SK-MEL-5 (cell line): ENCODE measurements at places on chromosomes 7 and 10. TPM values are rescaled to one million over a fixed set of nuclear protein-coding genes. Genes with fewer than 3 reads are reported as not detected.
A peak's percentile ranks its signal among the peaks of the same experiment; 100 is the strongest.

Gene CDK1
- 65.5 and 65.6 TPM in 2 replicates for total RNA-seq

Gene FAM107B
- 12.6 and 15.8 TPM in 2 replicates for total RNA-seq

Gene HEPACAM2
- 0.05 TPM in 1 of 2 replicates, not detected in the other for total RNA-seq

Gene PHKG1
- total RNA-seq: 0.67 and 1.9 TPM in 2 replicates

Gene ARID5B
- 17.1 and 17.5 TPM in 2 replicates for total RNA-seq

Gene FXYD4
- not detected in 2 replicates for total RNA-seq

Gene CPN1
- total RNA-seq: 69.4 and 74.7 TPM in 2 replicates

Gene LGI1
- total RNA-seq: not detected in 2 replicates

Gene AFAP1L2
- total RNA-seq: 0.37 and 1.0 TPM in 2 replicates

Gene OPN4
- total RNA-seq: not detected in 2 replicates

Gene ECHS1
- total RNA-seq: 80.6 and 90.4 TPM in 2 replicates

DNA sequence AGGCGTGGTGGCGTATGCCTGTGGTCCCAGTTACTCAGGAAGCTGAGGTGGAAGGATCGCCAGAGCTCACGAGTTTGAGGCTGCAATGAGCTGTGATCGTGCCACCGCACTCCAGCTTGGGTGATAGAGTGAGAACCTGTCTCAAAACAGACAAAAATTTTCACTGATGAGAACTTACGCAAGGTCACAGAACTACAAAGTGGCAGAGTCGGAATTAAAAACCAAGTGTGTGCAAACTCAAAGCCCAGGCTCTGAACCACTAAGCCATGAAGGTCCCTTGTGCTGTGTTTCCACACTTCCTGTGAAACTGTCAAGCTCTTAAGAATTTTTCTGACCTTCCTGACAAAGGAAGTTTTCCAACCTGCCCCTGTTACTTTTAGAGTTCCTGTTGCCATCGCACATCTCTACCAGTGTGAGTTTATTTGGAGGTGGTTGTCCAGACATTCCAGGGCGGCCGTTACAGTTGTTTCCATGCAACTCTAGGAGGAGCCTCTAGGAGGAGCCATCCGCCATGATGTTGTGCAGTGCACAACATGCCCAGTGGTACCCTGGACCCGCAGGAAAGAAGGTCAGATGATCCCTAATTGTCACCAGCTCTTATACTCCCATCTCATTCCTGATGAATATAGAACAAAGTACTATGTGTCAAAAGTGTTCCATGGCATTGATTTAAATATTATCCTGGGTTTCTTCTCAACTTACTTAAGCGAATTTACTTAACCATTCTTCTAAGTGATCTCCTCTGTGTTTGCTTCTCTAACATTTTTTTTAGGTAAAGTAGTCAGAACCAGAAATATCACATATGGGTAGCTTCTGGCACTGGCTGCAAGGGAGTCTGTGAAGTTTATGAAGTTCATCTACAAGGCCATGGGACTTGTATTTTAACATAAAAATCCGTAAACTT lies 49.0 kb upstream of the LYZL1 start:
- DNase-seq: peak; percentile 60

- no peak for DNase-seq
These were observed 226.6 kb downstream of the ARHGAP12 start for GRCh38 chr10:31702005-31702404.

DNA sequence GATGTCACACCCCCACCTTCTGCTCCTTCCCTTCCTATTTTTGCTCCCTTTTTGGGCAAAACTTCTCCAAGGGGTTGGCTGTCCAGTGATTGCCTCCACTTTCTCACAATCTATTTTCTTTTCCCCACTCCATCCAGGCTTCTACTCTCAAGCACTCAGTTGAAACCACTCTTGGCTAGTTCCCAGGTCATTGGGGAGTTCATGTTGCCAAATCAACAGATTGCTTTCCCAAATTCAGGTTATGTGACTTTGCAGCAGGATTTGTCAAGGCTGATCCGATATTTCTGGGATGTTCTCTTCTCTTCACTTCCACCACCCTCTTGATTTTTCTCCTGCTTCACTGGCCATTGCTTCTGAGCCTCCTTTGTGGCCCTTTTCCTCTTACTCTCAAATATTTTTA lies 258.7 kb upstream of the SLC26A5 start:
- no peak for DNase-seq

DNA sequence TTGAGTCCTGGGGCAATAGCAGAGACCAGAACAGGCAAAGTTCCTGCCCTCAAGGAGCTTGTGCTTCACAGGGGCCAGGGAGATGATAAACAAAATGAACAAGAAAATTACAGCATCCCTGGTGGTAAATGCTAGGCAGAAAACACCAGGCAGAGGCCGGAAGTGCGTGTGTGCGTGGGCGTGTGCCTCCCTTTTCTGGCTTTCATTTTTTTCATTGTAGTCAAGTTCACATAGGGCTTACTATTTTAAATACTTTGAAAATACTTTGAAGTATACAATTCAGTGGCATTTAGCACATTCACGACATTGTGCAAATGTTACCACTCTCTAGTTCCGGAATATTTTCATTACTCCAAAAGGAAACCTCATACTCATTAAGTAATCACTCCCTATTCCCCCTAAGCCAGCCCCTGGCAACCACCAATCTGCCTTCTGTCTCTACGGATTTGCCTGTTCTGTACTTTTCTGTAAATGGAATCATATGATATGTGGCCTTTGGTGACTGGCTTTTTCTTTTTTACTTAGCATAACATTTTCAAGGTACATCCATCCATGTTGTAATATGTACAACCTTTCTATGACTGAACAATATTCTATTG lies 88.1 kb upstream of the PDCD4 start:
- DNase-seq: no peak

DNA sequence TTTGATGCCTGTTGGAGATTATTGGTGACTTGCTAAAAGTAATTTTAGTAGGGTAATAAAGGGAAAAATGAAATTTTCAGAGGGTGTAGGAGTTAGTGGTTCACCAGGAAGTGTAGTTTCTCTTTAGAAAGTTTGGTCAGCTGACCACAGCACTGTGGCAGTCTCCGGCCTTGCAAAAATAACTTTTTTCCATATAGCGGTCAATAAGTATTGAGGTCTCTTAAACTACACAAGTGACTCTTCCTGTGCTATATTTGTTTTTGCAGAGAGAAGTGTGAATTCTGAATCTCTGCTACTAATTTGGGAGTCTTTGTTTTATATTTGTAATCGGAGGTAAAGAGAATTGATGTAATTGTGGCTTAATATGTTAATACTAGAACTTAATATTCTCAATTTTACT lies 24.3 kb downstream of the PTPN12 start:
- no peak for DNase-seq

DNA sequence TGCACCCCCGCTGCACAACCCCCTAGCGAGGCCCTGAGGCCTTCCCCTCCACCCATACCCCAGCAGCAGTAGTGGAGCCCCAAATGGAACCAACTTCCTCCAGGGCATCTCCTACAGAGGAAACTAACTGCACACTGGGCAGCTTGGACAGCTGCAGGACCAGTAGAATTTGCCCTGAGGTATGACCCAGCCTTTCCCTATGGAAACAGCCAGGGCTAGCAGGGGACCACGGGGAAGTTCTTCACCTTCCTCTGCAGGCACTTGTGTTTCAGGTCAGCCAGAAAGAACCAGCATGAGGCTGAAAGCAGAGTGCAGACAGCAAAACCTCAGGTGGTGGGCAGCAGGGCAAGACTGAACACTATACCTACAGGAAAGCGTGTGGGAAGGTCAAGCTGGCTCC lies 5.7 kb upstream of the EEPD1 start:
- DNase-seq: no peak

DNA sequence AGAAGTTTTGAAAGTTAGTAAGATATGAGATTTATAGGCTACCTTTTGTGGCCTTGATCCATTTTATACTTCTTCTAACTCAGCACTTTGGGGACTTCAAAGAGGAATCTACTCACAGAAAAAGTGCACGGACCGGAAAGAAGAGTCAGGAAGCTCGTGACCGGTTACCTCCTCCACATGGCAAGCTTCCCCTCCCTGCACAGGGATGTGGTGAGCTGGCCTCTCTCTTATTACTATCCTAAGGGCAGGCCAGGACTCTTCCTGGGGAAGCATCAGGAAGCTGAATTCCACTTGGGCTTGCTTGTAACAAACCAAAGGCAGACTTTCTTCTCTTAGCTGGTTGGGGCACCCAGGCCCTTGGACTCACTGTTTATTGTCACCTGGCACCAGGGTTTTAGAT lies 170.8 kb upstream of the GLI3 start:
- DNase-seq: peak; percentile 49

DNA sequence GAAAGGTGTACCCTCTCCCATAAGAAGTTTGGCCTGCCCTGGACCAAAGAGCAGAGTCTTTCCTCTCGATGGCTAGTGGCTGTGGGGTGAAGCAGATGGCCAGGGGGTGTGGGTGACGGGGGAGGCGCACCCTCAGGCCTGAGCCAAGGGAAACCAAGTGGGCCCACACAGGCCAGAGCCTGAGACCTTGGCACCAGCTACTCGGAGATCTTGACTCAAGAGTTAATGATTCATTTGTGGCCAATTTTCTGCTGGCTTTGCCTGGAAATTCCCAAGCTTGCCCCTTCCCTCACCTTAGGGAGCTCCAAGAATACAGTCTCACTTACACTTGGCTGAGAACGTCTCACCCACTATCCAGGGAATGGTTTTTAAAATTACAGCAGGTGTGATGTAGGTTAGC lies 42.7 kb downstream of the ZMIZ1 start:
- DNase-seq: no peak

DNA sequence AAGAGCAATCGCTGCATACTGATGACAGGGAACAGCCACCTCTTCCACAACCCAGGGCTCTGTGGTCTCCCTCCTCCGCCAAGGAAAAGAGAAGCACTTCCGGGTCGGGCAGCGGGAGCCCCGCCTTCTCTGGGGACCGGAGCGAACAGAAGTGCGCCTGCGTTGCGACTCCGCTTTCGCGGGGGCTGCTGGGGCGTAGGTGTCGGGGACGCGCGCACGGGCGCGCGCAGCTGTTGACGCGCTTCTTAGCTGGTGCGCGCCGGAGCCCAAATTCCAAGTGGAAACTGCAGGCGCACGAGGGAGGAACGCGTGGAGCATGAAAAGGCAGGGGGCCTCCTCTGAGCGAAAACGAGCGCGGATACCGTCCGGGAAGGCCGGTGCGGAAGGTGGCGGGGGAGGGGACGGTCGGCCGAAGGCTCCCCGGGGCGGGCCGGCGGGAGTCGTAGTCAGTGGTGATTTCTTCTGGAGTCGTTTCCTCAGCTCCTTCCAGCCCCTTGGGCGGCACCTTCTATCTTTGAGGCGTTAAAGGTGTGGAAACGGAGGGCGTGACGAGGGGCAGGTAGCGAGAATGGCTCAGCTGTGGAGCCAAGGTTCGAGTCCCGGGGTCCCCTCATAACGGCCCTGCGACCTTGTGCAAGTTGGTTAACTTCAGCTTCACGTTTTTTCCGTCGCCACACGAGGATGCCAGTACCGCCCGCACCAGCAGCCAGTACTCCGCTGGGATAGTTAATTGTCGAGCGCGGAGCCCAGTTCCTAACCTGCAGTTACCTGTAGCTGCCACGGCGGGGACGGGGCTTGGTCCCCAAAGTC lies at the start of the genes COX15 and CUTC:
Gene COX15 (minus strand): TSS at position 95 of the 810 bp plus-strand sequence. CDS start 78 bp downstream, at position 17.
Gene CUTC (plus strand): TSS at position 202 of the 810 bp plus-strand sequence. CDS start 115 bp downstream, at position 317.
- DNase-seq: peak; percentile 95

GRCh38 chr7:89104748-89105685 lies 309.5 kb upstream of the TEX47 start:
- no peak for DNase-seq

DNA sequence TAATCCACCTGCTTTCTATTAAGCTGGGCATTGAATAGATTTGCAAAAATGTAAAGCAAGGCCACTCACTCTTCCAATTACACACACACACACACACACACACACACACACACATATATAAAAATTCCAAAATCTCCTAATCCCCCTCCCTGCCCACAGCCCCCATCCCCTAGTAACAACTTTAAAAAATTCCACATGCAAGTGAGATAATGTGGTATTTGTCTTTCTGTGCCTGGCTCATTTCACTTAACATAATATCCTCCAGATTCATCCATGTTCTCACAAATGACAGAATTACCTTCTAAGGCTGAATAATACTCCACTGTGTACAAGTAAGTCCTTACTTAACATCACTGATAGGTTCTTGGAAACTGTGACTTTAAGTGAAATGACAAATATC lies 24.2 kb downstream of the SH2D4B start:
- DNase-seq: no peak

DNA sequence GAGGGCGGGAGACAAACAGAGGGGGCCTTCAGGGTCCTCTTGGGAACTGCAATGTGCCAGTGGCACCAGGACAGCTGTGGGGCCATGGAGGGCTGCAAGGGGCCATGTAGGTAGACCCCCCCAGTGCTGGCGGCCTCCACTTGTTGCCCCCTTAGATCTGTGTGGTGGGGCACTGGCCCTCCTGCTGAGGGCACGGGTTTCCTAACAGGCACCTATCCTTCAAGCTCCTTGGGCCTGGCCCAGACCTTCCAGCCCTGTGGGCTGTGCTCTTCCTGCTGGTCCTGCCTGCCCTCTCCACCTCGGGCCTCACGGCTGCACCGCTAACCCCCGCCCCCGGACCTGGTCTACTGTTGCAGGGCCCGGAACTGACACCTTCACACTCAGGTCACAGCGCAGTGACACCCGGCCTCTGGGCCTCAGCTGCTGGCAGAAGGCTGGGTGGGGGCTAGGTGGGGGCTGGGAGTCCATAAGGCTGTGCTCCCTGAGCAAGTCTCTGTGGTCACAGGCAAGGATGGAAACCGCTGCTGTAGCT lies 12.6 kb downstream of the RASGEF1A start:
- no peak for DNase-seq

DNA sequence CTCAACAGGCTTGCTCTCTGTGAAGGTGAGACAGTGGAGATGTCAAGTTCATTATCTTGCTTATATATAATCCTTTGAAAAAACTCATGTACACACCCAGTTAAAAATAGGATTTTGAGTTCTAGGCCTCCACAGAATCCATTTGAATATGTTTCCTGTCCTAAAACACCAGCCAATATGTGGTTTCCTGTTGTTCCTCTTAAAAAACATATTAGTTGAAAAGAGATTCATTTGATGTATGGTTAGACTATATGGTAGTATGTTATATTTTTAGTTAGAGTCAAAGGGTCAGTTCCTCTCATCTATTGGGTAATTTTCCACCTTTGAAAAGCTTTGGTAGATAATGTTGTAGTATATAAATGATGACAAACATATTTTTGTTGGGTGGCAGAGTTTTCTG lies 16.0 kb downstream of the PPP1R9A start:
- DNase-seq: no peak

DNA sequence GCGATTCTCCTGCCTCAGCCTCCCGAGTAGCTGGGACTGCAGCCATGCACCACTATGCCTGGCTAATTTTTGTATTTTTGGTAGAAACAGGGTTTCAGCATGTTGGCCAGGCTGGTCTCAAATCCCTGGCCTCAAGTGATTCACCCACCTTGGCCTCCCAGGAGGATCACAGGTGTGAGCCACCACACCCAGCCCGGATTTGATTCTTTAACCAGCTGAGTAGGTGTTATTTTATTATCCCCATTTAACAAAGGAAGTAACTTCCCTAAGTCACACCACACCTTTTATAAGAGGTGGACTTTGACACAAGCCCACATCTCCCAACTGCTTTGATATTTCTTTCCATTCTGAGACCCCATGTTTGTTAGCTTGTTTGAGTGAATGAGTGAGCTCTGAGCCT lies 25.0 kb downstream of the SLC25A28 start:
- DNase-seq: no peak
